ENCODE measurements at places on chromosomes 5 and 9.

- DNase-seq, result no peak
Measured at GRCh38 chr5:166499447-166500240, 1791.8 kb upstream of the WWC1 start.

GRCh38 chr9:113205432-113205831 lies 15.6 kb downstream of the FKBP15 start:
- no peak for DNase-seq

DNA sequence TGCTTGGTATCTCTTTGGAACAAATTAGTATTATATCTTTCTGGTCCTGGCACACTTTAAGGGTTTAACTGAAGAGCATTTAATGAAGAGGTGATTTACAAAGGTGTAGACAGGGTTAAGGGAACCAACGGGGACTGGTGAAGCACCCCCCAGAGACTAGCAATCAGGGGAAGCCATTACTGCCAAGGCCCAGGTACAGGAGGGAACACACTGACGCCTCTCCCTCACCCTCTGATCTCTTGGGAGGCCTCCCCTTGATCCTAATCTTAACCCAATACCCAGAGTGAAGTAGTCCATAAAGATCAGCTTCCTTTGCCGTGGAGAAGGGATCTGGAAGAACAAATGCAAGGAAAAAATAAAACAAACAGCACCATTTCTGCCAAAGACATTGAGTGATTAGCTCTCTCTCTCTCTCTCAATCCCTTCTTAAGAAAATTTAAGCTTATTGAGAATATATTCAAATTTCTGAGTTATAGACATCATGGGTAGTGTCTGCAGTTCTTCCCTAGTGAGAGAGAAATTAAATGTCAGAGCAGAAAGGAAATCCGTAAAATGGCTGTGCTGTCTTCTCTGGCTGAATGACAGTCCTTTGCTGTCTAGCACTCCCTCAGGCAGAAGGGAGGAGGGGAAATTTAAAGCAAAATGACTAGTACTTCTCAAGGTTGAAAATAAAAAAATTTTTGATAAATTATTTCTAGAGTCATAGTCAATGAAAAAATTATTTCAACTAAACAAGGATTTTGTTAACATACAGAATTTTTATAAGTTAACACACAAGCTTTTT lies 20.0 kb downstream of the F2R start:
- no peak for DNase-seq

GRCh38 chr5:94402096-94402495 lies 216.3 kb downstream of the KIAA0825 start:
- no peak for DNase-seq

GRCh38 chr9:1044643-1045042 lies 5.5 kb upstream of the DMRT2 start:
- no peak for DNase-seq

DNA sequence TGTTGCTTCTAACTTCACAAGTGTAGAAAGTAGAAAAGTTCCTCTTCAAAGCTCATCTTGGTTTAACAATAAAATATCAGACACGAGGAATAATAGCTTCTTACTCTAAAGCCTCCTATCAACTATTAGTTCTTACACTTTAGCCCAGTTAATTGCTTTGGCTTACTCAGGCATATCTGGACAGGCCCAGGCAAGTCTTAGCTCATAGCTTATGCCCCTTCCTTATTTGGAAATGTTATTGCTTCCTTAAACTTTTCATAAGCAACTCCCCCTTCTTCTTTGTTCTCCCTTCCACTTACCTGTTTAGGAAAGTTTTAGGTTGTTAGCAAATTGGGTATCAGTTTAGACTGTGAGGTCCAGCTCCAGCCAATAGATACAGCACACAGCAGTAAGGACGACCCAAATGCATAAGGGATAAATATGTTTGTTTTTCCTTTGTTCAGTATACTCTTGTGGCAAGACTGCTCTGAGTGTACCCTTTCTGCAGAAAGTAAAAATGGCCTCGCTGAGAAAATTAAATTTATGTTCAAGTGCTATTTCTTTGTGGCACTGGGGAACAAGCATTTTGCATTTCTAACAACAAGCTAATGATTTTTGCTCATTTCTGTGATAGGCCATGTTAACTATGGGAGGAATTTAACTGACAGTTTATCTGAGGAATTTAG lies 162.1 kb downstream of the SMC2 start:
- DNase-seq, result no peak

- DNase-seq, result peak; percentile 71
Measured at GRCh38 chr5:134543820-134544614, 18.5 kb downstream of the JADE2 start.

DNA sequence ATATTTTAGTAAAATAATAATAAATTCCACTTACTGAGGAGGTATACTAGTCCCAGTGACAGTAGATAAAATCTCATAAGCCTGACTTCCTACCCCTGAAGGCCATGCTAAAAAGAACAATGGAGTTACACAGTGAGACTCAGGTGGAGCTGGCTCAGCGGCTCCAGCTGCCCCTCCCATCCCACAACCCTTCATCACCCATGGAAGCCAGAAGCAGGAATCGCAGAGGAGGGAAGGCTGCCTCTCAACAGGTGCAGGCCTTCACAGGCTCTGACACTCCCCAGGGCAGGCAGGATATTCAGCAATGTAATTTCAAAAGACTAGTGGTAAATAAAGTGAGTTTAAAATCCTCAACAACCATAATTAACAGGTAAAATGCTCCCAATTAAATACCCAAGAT lies 67.5 kb downstream of the FANCC start:
- DNase-seq, result no peak

DNA sequence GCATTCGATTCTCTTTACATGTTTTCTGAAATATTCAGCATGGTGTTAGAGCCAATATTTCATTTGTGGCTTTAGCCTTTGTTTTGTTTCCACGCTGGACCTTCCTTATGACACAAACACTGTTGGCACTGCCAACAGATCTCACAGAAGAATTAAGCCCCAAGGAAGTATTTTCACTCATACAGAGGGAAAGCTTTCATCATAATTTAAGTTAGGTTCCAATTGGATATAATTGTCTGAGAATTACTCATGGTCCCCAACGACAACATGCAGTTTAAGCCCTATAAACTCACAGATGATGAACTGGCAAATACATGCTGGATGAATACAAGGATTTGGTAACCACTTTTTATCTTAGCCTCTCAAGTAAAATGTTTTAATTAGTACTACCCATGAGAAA lies 259.5 kb downstream of the EBF1 start:
- DNase-seq, result no peak

DNA sequence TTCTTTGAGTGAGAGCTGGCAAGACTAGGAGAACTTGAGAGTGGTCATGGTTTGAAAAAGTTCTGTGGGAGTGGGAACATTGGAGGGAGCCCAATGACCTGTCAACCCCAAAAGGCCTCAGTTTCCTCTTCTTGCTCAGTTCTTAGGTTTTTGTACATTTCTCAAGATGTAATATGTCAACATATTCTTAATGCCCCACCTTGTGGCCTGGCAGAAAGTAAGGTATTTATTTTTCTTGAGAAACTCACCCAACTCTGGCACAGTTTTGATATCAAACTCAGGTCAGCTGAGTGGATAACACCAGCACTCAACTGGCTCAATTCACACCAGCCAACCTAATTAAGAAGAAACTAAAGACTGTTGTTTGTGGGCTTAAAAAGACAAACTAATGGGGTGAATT lies 123.0 kb upstream of the SLC27A6 start:
- DNase-seq, result no peak

DNA sequence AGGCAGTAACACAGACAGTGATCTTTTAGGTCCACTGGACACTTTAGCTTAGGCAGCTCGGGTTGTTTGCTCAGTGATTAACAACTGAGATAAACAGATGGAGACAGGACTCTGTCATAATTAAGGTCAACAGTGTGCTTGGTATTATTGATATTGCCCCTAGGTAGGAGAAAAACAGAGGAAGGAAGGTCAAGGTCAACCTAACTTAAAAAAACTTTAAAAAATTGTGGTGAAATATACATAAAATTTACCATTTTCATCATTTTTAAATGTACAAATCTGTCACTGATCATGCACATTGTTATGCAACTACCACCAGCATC lies 2.1 kb upstream of the HSPA4 start:
- no peak for DNase-seq

DNA sequence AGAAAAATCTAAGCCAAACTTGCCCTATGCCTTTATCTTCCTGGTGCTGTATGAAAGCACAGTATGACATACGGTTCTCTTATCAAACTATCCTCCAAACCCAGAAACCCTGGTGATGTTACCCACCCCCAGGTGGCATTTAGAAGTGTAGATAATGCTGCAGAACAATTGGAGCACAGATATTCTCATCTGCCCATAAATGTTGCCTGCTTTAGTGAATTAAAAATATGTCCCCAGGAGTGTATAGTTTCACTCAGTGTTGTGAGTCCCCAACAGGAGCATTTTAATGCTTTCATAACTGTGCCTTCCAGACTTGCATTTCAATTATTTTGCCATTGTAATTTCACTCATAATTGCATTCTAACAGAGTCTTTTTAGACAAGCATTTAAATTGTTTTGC lies 50.8 kb downstream of the SV2C start:
- DNase-seq, result no peak

GRCh38 chr5:126172812-126173211 lies 250.4 kb upstream of the GRAMD2B start:
- DNase-seq, result no peak

DNA sequence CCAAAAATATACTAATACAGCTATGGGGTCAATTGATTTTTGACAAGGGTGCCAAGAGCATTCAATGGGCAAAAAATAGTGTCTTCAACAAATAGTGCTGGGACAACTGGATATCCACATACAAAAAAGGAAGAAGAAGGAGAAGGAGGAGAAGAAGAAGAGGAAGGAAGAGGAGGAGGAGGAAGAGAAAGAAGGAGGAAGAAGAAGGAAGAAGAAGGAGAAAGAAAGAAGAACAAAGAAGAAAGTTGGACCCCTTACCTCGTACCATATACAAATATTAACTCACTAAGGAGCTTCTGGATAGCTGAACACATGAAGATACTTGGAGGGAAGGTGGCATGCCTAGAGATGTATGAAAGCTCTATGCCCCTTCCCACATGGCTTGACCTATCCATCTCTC lies 17.2 kb upstream of the DELE1 start:
- no peak for DNase-seq

- DNase-seq, result no peak
Measured at GRCh38 chr5:153641183-153641688, 150.8 kb downstream of the GRIA1 start.

DNA sequence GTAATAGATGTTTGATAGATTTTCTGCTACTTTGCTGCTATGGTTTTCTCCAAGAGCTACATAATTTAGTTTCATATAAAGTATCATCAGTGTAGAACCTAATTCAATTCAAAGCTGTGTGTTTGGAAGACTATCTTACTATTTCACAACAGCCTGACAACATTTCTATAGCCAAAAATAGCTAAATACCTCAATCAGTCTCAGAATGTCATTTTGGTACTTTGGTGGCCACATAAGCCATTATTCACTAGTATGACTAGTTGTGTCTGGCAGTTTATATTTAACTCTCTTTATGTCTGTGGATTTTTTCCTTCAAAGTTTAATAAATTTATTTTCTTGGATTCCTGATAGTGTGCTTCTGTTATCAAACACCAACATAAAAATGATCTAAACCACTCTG lies 35.1 kb upstream of the CCDC152 start:
- no peak for DNase-seq

Measured in activated CD4-positive, alpha-beta T cell treated with anti-CD3 and anti-CD28 coated beads for 36 hours (primary cell).